ENCODE measurements at places on chromosomes 3 and 15.
A peak's percentile ranks its signal among the peaks of the same experiment; 100 is the strongest.

- no peaks in the 10 kb centered on the region for H3K27me3 ChIP-seq
- peaks cover 2% of the 10 kb centered on the region for H3K4me1 ChIP-seq
- no peak for DNase-seq
- H3K27ac ChIP-seq: no peak overlapping the region
- no peak overlapping the region for H3K4me3 ChIP-seq
These were observed 251.6 kb upstream of the ZPLD1 start for GRCh38 chr3:102183186-102183585.

GRCh38 chr3:185852635-185853034, 27.8 kb upstream of the IGF2BP2 start:
- H3K4me3 ChIP-seq: no peak overlapping the region
- DNase-seq: no peak
- H3K4me1 ChIP-seq: no peaks in the 10 kb centered on the region
- H3K36me3 ChIP-seq: no peaks in the 10 kb centered on the region
- no peaks in the 10 kb centered on the region for H3K27me3 ChIP-seq

GRCh38 chr3:107574650-107575049, 51.9 kb downstream of the BBX start:
- no peak overlapping the region for H3K27ac ChIP-seq
- no peak for DNase-seq

GRCh38 chr3:192367616-192368015, 359.7 kb downstream of the FGF12 start:
- no peaks in the 10 kb centered on the region for H3K27me3 ChIP-seq
- H3K4me1 ChIP-seq: no peaks in the 10 kb centered on the region
- H3K4me3 ChIP-seq: no peak overlapping the region
- H3K27ac ChIP-seq: no peak overlapping the region
- DNase-seq: no peak

DNA sequence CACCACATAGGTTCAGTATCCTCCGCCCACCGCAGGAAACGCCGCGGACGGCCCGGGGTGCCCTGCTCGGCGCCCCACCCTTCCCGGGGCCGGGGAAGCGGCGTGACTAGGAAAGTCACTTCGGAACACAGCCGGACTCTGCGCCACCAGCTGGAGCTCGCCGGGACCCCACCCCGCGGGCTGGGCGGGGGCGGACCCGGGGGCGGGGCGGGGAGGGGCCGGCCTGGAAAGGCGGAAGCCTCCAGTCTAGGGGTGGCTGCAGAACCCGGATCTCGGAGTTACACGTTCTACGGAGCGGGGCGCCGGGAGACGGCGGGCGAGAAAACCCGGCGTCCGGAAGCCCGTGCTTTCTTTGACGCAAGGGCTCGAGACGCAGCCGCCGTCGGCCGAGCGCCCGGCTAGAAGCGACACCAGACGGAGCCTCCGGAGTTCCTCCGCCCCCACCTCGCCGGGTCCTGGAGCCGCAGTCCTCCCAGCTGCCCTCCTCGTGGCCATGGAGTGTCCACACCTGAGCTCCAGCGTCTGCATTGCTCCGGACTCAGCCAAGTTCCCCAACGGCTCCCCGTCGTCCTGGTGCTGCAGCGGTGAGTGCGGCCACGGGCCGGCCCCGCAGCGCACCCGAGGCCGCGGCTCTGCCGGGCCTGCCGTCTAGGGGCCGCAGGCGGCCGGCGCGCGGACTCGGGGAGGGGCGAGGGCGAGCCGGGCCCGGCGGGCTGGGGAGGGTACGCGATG, at the start of gene USP3:
TSS of gene USP3 (plus strand) at position 347 of the 732 bp plus-strand sequence. CDS start at position 494, 147 bp downstream.
- H3K36me3 ChIP-seq: no peaks in the 10 kb centered on the region
- peaks cover 14% of the 10 kb centered on the region for H3K4me1 ChIP-seq
- H3K4me3 ChIP-seq: peak within 1 kb of the TSS; percentile 72
- H3K27me3 ChIP-seq: no peaks in the 10 kb centered on the region

DNA sequence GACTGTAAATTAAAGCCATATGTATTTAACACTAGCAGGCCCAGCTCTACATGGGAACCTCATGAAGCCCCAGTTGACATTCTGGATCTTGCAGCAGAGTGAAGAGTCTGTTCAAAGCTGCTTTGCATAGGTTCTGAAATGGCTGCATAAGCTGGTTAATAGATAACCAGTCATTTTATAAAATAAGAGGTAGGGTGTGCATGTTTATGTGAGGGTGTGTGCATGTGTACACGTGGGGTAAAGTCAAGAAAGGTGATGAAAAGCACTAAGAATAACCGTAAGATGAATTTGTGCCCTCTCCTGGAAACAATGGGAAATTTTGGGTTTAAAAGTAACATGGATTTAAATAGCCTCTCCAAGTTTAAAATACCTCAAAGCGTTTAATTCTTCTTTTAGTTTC, 33.0 kb downstream of the PAQR9 start:
- H3K27ac ChIP-seq: no peak overlapping the region
- H3K4me1 ChIP-seq: no peaks in the 10 kb centered on the region
- no peaks in the 10 kb centered on the region for H3K36me3 ChIP-seq
- no peaks in the 10 kb centered on the region for H3K27me3 ChIP-seq
- no peak overlapping the region for H3K4me3 ChIP-seq
- DNase-seq: no peak

- no peak overlapping the region for H3K4me3 ChIP-seq
- no peaks in the 10 kb centered on the region for H3K4me1 ChIP-seq
- H3K27me3 ChIP-seq: no peaks in the 10 kb centered on the region
- no peak overlapping the region for H3K27ac ChIP-seq
These were observed 35.2 kb downstream of the FOXB1 start for GRCh38 chr15:60039316-60039715.

GRCh38 chr15:25766417-25766816, 96.7 kb downstream of the ATP10A start:
- DNase-seq: no peak
- no peak overlapping the region for H3K4me3 ChIP-seq
- no peaks in the 10 kb centered on the region for H3K36me3 ChIP-seq
- no peaks in the 10 kb centered on the region for H3K4me1 ChIP-seq

GRCh38 chr3:126994661-126995245, 11.8 kb downstream of the PLXNA1 start:
- DNase-seq: no peak
- no peaks in the 10 kb centered on the region for H3K36me3 ChIP-seq
- H3K4me1 ChIP-seq: peaks cover 8% of the 10 kb centered on the region
- H3K4me3 ChIP-seq: no peak overlapping the region
- no peaks in the 10 kb centered on the region for H3K27me3 ChIP-seq

DNA sequence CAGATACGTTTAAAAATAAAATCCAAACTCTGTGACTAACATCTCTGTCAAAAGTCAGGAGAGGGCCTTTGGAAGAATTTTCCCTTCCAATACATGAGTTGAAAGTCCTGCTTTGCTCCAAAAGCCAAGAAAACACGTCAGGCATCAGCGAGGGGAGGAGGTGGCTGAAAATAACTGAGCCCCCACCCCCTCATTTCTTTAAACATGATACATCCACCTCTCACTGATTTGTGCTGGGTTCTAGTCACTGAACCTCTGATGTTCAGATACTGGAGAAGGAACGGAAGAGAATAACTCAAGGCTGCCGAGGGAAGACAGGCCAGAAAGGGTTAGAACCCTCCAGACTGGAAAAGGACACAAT, 9.4 kb upstream of the SEMA5B start:
- no peaks in the 10 kb centered on the region for H3K36me3 ChIP-seq
- no peak overlapping the region for H3K27ac ChIP-seq
- no peak for DNase-seq
- H3K4me1 ChIP-seq: no peaks in the 10 kb centered on the region

DNA sequence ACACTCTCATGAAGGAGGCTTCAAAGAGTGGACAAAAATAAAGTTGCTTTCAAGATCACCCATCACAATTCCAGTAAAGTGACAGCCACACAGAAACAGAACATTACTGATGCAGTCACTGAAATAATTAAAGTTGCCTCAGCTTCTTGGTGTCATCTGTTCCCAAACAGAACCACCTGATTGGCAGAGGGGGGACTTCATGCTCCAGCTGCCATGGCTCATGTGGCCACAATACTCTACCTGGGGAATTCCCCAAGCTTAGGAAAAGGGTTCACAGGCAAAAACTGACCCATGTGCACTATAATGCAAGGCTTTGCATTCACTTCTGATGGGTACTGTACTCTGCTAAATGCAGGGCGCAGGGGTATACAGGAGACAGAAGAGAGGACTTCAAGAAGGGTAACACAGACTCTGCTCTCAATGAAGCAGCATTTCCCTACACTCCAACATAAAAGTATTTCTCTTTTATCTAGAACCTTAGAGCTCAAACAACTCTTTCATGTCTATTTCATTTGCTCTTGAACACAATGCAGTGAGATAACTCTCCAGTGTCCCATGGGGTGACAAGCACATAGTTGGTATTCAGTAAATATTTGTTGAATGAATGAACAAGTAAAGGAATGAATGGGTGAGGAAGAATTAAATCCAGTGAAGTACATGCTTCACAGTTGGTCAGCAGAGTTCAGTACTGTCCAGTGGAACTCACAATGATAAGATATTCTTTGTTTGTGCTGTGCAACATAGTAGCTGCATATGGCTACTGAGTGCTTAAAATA, 8.6 kb upstream of the CTNNB1 start:
- no peak overlapping the region for H3K27ac ChIP-seq
- no peaks in the 10 kb centered on the region for H3K27me3 ChIP-seq
- no peak overlapping the region for H3K4me3 ChIP-seq
- no peaks in the 10 kb centered on the region for H3K4me1 ChIP-seq
- DNase-seq: no peak
- no peaks in the 10 kb centered on the region for H3K36me3 ChIP-seq

GRCh38 chr15:62301993-62302675, 137.0 kb upstream of the C2CD4B start:
- no peak overlapping the region for H3K27ac ChIP-seq
- H3K27me3 ChIP-seq: no peaks in the 10 kb centered on the region
- H3K36me3 ChIP-seq: no peaks in the 10 kb centered on the region
- DNase-seq: no peak
- H3K4me3 ChIP-seq: no peak overlapping the region

- H3K27me3 ChIP-seq: no peaks in the 10 kb centered on the region
- peaks cover 3% of the 10 kb centered on the region for H3K4me1 ChIP-seq
- H3K27ac ChIP-seq: no peak overlapping the region
- no peaks in the 10 kb centered on the region for H3K36me3 ChIP-seq
- DNase-seq: no peak
- H3K4me3 ChIP-seq: no peak overlapping the region
These were observed 1354.7 kb upstream of the EPHA6 start for GRCh38 chr3:95459706-95460105.

- H3K36me3 ChIP-seq: no peaks in the 10 kb centered on the region
- H3K27me3 ChIP-seq: no peaks in the 10 kb centered on the region
- H3K4me3 ChIP-seq: no peak overlapping the region
- H3K27ac ChIP-seq: peak overlapping the region; percentile 18
- H3K4me1 ChIP-seq: no peaks in the 10 kb centered on the region
- no peak for DNase-seq
These were observed 69.2 kb upstream of the COL6A5 start for GRCh38 chr3:130276203-130276803.

DNA sequence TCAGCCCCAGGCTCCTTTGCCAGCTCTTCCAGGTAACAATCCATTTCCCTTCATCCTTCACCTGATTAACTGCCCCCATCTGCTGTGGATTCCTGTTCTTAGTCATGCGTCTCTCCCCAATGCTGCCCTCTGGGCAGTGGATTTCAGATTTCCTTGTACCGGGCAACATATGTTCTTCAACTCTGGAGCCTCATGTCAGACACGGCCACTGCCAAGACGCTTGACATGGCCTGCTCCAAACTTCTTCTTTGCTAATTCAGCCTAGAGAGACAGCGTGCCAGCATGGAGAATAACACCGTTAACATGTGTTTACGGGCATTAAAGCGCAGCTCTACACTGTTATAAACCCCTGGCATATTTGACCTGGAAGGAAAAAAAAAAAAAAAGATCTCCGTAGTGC, 1035.1 kb upstream of the NR2F2 start:
- no peaks in the 10 kb centered on the region for H3K36me3 ChIP-seq
- no peak overlapping the region for H3K27ac ChIP-seq
- H3K4me1 ChIP-seq: peaks cover 6% of the 10 kb centered on the region
- no peak for DNase-seq
- no peaks in the 10 kb centered on the region for H3K27me3 ChIP-seq

DNA sequence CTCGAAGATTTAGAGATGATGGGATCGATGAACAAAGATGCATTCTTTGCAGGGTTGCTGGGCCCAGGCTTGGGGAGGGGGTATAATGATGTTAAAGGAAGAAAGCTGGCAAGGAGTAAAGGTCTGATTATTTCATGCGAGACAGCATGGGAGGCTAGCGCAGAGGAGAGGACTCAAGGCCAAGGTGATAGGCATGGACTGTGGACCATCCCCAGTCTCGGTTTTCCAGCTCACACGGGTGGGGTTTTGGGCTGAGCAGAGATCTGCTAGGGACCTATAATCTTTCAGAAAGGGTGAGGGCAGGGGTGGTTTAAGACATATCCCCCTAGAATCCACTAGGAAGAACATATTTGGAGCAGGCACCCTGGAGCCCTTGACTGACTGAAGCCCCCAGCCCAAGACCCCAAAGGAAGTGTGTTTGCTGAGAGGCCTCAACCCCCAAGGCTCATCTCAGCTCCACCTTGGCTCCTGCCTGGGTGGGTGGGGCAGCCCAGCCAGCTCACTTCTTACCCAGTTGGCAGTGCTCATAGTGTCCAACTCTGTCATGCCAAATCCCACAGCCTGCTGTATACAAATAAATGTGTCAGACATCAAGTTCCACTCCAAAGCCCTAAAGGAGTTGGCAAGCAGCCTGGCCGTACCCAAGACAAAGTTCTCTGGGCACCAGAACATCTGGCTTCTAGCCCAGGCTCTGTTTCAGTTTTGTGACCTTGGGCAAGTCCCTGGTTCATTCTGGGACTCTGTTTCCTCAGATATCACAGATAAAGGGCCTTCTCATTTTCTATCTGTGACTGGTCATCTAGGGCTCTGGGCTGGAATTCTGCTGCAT, 17.9 kb downstream of the ACSBG1 start:
- H3K27me3 ChIP-seq: no peaks in the 10 kb centered on the region
- peaks cover 4% of the 10 kb centered on the region for H3K4me1 ChIP-seq
- no peak for DNase-seq
- no peak overlapping the region for H3K27ac ChIP-seq

GRCh38 chr3:35864871-35865270, 225.5 kb downstream of the ARPP21 start:
- no peaks in the 10 kb centered on the region for H3K4me1 ChIP-seq
- H3K27me3 ChIP-seq: no peaks in the 10 kb centered on the region
- no peak for DNase-seq
- no peaks in the 10 kb centered on the region for H3K36me3 ChIP-seq
- no peak overlapping the region for H3K27ac ChIP-seq
- no peak overlapping the region for H3K4me3 ChIP-seq

- H3K27ac ChIP-seq: no peak overlapping the region
- H3K36me3 ChIP-seq: no peaks in the 10 kb centered on the region
- peaks cover 11% of the 10 kb centered on the region for H3K4me1 ChIP-seq
- H3K4me3 ChIP-seq: no peak overlapping the region
- no peaks in the 10 kb centered on the region for H3K27me3 ChIP-seq
These were observed 72.1 kb downstream of the CLSTN2 start for GRCh38 chr3:140007081-140007480.

DNA sequence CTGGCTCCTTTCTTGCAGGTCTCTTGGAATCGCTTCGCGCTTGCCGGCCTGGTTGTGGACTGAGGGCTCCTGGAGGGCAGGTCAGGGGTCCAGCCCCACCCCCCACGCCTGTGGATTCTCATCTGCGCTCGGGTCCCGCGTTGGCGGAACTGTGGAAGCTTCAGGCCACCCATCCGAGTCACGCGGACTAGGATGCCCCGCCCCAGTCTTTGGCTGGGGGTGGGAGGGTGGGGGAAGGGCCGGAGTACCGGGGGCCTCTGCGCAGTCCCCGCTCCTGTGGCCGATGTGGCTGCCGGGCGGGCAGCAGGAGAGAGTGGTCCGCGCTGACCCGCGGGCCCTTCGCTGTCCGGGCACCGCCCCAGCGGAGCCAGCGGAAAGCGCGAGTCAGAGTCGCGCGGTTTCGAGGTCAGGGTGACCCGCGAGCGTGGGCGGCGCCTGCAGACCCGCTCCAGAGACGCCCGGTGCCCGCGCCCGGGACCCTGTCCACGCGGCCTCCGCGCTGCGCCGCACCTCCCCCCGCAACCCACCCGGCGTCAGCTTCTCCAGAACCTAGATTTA, 114.2 kb downstream of the KLF13 start:
- peak overlapping the region; percentile 52 for H3K27ac ChIP-seq
- no peaks in the 10 kb centered on the region for H3K27me3 ChIP-seq
- H3K4me1 ChIP-seq: peaks cover 2% of the 10 kb centered on the region
- DNase-seq: peak; percentile 40

Measured in ovary (tissue), 10 donors.